ENCODE measurements at places on chromosomes 5 and 9. TPM values are rescaled to one million over a fixed set of nuclear protein-coding genes. Genes with fewer than 3 reads are reported as not detected.

Gene AK8
- total RNA-seq: 0.15 TPM

Gene PCDHGB7
- 6.7 TPM for total RNA-seq

Gene TRMO
- 12.2 TPM for total RNA-seq

Gene SOHLH1
- not detected for total RNA-seq

Gene TCERG1
- total RNA-seq: 8.2 TPM

Gene SLC22A4
- total RNA-seq: 1.5 TPM

Gene CKS2
- 45.9 TPM for total RNA-seq

Gene SPATA31A5
- not detected for total RNA-seq

Gene PCDHA12
- total RNA-seq: 0.15 TPM

Gene HDHD3
- total RNA-seq: 6.2 TPM

Gene OR13J1
- not detected for total RNA-seq

Gene IRGM
- not detected for total RNA-seq

Gene FOXD4L5
- total RNA-seq: 0.08 TPM

Gene IFNA5
- not detected for total RNA-seq

Gene DBH
- total RNA-seq: not detected

Gene ZNF366
- total RNA-seq: under 0.01 TPM

Gene THBS4
- total RNA-seq: 0.53 TPM

Gene HACD4
- 1.4 TPM for total RNA-seq

Gene ARHGEF28
- total RNA-seq: 26.2 TPM

Gene ANKRD33B
- total RNA-seq: 3.1 TPM

Gene REEP2
- total RNA-seq: 18.3 TPM

Gene ORM2
- total RNA-seq: not detected

Gene GPR151
- total RNA-seq: not detected

Gene GHR
- total RNA-seq: 2.0 TPM

Gene HRH2
- 0.53 TPM for total RNA-seq

Gene CATSPER3
- total RNA-seq: not detected

Gene TRPM3
- total RNA-seq: 11.9 TPM

Gene LHX3
- total RNA-seq: not detected

Gene SLC23A1
- not detected for total RNA-seq

Gene CD72
- total RNA-seq: 0.30 TPM

Gene POLR1E
- total RNA-seq: 29.3 TPM

Gene IL11RA
- total RNA-seq: 16.5 TPM

Gene LEAP2
- total RNA-seq: 0.08 TPM
